Activated CD8-positive, alpha-beta memory T cell treated with anti-CD3 and anti-CD28 coated beads for 4 hours (primary cell): ENCODE measurements at places on chromosomes 12 and 14.

DNA sequence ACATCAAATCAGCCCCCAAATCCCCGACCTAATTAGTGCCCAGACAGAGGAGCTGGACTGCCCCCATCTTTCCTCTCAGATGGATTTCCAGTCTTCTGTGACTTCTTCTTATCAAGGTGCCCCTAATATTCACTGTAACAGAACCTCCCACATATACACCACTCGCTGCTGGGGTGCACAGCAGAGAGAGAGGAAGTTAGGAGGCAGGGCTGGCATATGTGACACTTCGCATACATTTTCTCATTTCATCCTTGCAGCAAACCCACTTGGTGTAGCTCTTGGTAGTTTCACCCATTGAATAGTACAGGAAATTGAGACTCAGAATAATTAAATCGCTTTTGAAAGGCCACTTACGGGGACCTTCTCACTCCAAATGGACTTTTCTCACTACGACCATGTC is 56.5 kb upstream of the CCND2 start:
- DNase-seq = no peak

- no peak for DNase-seq
These were observed 152.6 kb downstream of the AKAP6 start for GRCh38 chr14:32481707-32482106.

GRCh38 chr14:39857376-39858055 is 425.3 kb upstream of the FBXO33 start:
- no peak for DNase-seq

- DNase-seq = no peak
These were observed 53.7 kb downstream of the GALNT4 start for GRCh38 chr12:89470741-89471509.

- DNase-seq = no peak
These were observed 384.5 kb upstream of the CCDC196 start for GRCh38 chr14:66101662-66102061.

GRCh38 chr12:19451196-19451595 is 11.9 kb downstream of the AEBP2 start:
- DNase-seq = no peak

DNA sequence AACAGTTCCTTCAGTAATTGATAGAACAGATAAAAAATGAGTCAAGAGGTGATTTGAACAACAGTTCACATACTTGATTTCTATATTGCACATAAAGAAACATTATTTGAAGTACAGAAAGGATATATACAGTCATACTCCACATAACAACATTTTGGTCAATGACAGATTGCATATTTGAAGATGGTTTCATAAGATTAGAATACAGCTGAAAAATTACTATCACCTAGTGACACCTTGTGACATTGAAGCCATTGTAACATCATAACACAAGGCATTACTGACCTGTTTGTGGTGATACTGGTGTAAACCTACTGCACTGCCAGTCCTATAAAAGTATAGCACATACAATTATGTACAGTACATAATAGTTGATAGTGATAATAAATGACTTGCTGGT is 43.1 kb upstream of the ABCC9 start:
- DNase-seq = no peak

- no peak for DNase-seq
These were observed 695.8 kb downstream of the RPS29 start for GRCh38 chr14:48890333-48890732.

GRCh38 chr12:51265024-51265423 is 5.2 kb downstream of the SMAGP start:
- DNase-seq = no peak

- DNase-seq = no peak
These were observed 108.8 kb downstream of the MYF5 start for GRCh38 chr12:80825506-80825905.

DNA sequence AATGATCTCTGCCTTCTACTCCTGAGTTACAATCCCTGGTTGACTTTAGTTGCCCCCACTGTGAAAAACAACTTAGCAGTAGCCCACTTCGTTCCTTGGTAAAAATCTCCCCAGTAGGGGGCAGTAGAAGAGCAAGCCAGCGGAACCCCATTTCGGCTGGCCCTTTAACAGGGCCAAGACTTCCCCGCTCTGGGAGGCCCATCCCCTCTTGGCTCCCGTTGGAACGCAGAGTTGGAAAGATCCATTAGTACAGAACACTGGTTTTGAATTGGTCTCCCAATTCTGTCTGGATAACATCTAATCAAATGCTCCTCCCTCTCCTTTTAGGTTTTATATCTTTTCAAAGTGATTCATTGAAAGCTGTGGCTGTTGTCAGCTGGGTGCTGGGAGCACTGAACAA is 1133.3 kb downstream of the BCL11B start:
- DNase-seq = peak; percentile 36

DNA sequence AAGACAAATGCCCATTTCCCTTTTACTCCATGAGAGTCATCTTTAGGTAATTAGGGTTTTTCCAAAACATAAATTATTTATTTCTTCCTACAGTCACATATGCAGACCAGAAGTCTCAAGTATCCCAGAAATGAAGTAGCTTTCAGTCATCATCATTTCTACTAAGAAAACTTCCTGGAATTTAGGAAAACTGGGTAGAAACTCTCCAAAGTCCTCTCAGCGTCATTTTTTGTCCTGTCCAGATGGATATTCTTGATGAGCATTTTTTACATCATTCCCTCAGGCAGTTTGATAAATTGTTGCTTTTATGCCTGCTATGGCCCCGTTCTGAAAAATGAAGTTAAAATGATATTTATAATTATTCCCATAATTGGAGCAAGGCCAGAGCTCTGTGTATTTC is 93.9 kb upstream of the DCN start:
- DNase-seq = no peak

GRCh38 chr12:58541300-58541690 is 379.0 kb downstream of the LRIG3 start:
- no peak for DNase-seq

DNA sequence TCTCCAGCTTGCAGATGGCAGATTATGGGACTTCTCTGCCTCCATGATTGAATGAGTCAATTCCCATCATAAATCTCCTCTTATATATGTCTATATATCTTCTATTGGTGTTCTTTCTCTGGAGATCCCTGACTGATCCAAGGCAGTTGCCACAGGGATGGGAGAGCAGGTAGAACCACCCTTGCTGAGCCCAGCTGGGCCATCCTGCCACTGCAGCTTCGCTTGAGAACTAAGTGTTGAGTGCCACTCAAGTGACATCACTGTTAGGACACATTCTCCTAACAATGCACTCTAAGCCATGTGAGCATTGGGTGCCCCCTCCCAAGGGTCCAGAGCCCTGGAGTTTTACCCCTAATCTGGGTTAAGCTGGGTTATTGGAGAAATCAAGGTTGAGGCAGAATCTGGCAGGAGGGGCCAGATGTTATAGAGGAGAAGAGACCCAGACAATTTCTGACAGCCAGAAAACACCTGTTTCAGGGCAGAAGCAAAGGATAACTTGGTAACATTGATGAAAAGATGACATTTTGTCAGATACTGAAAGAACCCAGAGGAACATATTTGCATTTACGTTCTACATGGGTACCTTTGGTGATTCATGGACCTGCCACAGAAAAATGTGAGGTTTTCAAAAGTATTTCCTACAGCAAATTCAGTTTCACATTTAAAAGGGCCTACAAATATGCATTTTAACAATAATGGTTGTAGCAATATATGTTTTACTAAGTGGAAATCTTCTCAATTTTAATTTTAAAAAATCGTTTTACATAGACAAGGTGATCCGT is 57.2 kb upstream of the MAX start:
- DNase-seq = no peak

DNA sequence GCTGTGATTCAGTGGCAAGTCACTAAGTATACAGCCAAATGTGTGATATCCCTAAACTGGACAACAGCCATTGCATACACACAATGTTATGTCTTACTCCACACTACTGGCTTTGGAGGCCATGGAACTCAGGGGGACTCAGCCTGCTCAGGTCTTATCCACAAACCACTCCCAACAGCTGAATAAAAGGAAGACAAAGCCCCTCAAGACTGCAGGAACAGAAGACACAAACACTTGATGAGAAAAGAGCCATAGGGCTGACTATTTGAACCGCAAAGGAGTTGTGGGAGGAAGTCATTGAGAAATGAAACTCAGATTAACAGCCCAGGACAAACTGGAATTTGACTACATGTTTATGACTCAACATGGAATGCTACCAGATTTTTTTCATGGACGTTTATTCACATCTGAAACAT is 40.9 kb downstream of the PTGER2 start:
- DNase-seq = no peak

DNA sequence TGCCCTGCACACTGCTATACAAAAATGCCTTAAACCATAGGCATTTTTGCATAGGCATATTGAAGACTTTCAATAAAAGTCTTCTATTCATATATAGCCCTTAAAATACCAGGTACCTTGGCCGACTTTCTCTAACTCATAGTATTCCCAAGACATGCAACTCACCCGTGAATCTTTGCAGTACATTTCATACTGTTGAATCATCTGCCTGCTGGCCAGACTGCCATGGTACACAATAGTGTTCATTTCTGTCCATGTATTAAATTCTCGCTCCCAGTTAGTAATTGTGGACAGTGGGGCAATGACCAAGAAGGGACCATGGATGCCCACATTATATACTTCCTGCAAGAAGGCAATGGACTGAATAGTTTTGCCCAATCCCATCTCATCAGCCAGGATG is 24.3 kb upstream of the SUPT16H start:
- no peak for DNase-seq

GRCh38 chr14:69149461-69150244 is 3.3 kb downstream of the DCAF5 start:
- no peak for DNase-seq

DNA sequence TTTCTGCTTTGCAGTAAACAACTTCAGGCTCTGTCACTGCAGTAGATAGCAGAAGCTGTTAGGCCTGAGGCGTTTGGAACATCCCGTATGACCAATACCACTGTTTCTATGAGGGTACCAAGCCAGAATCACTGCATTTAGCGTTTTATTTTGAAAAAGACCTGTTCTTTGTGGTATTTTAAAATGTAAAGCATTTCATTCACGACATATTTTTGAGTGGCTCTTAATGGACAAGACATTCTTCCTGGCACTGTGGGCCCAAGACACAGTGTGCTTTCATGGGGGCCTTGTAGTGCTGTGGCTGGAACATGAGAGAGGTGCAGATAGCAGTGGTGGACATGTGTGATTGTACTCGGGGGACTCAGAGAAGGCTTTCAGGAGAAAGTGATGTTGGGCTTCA is 86.4 kb downstream of the DDX51 start:
- DNase-seq = no peak

DNA sequence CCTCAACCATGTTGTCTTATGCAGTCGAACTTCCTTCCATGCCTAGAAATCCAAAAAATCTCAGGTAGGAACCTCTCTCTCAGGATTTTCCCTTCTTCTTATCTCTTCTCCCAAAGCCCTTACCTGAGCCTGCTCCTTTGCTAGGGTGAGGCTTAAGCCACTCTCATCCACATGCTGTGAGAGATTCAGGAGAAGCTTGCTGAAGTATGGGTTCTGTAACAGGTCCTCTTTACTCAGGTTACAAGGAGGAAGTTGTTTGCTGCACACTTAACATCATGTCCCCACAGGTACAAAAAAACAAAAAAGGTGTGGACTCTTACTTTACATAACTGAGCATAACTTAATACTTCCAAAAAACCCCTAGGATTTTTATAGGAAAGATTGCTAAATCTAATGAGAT is 4.5 kb downstream of the HAUS4 start:
- DNase-seq = no peak
